ENCODE measurements at places on chromosomes 6 and 20. TPM values are rescaled to one million over a fixed set of nuclear protein-coding genes. Genes with fewer than 3 reads are reported as not detected.

WFDC12 gene
- not detected for total RNA-seq

KIFC1 gene
- 3.8 TPM for total RNA-seq

MEI4 gene
- not detected for total RNA-seq

PIM1 gene
- 17.4 TPM for total RNA-seq

RHAG gene
- total RNA-seq = not detected

AIF1 gene
- total RNA-seq = 54.1 TPM

CCN6 gene
- total RNA-seq = not detected

BMP2 gene
- 14.7 TPM for total RNA-seq

ADGRF4 gene
- total RNA-seq = 0.15 TPM

DDX43 gene
- total RNA-seq = 5.9 TPM

OR2B6 gene
- total RNA-seq = not detected

PTPRA gene
- total RNA-seq = 102 TPM

DLL1 gene
- 26.9 TPM for total RNA-seq

ACTR5 gene
- total RNA-seq = 13.0 TPM

ASCC3 gene
- total RNA-seq = 44.6 TPM

LHFPL5 gene
- total RNA-seq = not detected

TNFRSF6B gene
- total RNA-seq = 2.8 TPM

NELFE gene
- total RNA-seq = 90.1 TPM

HCRTR2 gene
- total RNA-seq = not detected

C6orf58 gene
- total RNA-seq = 0.66 TPM

PTCHD4 gene
- 1.6 TPM for total RNA-seq

Measured in breast epithelium (tissue), 4 donors.